ENCODE measurements at places on chromosomes 4 and X. TPM values are rescaled to one million over a fixed set of nuclear protein-coding genes. Genes with fewer than 3 reads are reported as not detected.

GRCh38 chrX:133555782-133556458, 140.6 kb upstream of the GPC4 start:
- peaks cover 2% of the 10 kb centered on the region for H3K27me3 ChIP-seq
- no peak overlapping the region for H3K27ac ChIP-seq
- no peaks in the 10 kb centered on the region for H3K4me1 ChIP-seq
- no peak overlapping the region for H3K4me3 ChIP-seq
- no peak for DNase-seq

DNA sequence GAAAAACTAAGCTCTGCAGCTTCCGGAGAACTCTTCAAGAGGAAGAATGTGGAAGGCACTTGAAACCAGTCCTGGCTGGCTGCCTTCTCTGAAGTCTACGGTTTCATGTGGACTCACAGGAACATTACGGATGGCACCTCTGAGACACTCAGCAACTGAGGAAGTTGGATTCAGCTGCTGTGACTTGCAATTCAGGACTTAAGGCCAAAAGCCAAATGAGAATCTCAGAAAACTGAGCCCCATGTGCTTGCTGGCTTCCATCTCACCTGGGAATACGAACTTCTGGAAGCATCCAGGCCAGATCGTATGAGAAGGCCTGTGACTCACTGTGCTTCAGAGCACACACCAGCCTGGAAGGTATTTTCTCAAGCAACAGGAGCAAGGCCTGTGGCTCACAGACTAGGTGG, 107.8 kb upstream of the GPC4 start:
- no peak for DNase-seq
- no peaks in the 10 kb centered on the region for H3K4me1 ChIP-seq
- no peak overlapping the region for H3K27ac ChIP-seq
- no peaks in the 10 kb centered on the region for H3K27me3 ChIP-seq
- H3K4me3 ChIP-seq, result no peak overlapping the region

GRCh38 chrX:19046343-19047215, 62.7 kb upstream of the PHKA2 start:
- no peaks in the 10 kb centered on the region for H3K36me3 ChIP-seq
- no peak overlapping the region for H3K27ac ChIP-seq
- no peaks in the 10 kb centered on the region for H3K4me1 ChIP-seq
- no peak for DNase-seq
- no peaks in the 10 kb centered on the region for H3K27me3 ChIP-seq
- H3K4me3 ChIP-seq, result no peak overlapping the region

- DNase-seq, result no peak
- H3K27me3 ChIP-seq, result peaks cover 6% of the 10 kb centered on the region
- H3K4me3 ChIP-seq, result no peak overlapping the region
These were observed 67.8 kb upstream of the SORBS2 start for GRCh38 chr4:185879666-185880312.

Gene OTUD6A
- total RNA-seq, result not detected

Gene FMR1NB
- not detected for total RNA-seq

- H3K27ac ChIP-seq, result peak overlapping the region; percentile 67
- H3K4me3 ChIP-seq, result no peak overlapping the region
- peaks cover 4% of the 10 kb centered on the region for H3K36me3 ChIP-seq
- H3K4me1 ChIP-seq, result peaks cover 10% of the 10 kb centered on the region
- no peaks in the 10 kb centered on the region for H3K27me3 ChIP-seq
These were observed 74.4 kb downstream of the CASP3 start for GRCh38 chr4:184574861-184575260.

Gene HELT
- not detected for total RNA-seq
